ENCODE measurements at places on chromosomes 13 and 19.

DNA sequence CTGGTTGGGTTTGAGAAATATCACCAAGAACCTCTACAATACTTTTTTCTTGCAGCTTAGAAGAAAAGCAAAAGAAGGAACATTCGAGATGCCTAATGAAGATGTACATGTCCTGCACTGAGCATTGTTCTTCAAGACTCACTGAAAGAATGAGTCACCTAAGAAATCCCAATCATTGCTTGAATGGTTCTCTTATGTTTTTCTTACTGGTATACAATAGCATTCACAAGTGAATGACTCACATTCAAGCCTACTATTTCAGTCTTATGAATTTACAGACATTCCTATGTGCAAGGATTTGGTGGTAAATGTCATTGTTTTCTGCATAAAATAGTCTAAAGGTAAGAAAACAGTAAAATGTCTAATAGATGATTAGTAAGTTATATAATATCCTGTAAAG lies 594.6 kb downstream of the PCDH9 start:
- DNase-seq: no peak

GRCh38 chr13:113654591-113655345 lies 3.2 kb downstream of the ATP4B start:
- no peak for DNase-seq

- DNase-seq: no peak
Observed at GRCh38 chr13:81568824-81569223, 1227.9 kb upstream of the SPRY2 start.

GRCh38 chr19:7159105-7159933 lies 89.8 kb downstream of the ZNF557 start:
- no peak for DNase-seq

DNA sequence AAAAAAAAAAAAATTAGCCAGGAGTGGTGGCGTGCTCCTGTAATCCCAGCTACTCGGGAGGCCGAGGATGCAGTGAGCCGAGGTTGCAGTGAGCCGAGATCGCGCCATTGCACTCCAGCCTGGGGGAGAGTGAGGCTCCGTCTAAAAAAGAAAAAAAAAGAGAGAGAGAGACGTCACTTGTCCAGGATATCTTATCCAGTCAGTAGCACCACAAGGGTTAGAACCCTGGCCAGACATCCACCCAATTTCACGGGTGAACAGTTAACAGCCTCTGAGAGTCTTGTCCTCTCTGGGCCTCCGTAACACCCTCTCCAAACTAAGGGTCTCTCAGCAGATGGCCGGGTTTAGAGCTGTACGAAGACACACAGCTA lies 917 bp upstream of the CLPTM1 start:
- no peak for DNase-seq

GRCh38 chr13:99425485-99426341 lies 75.6 kb upstream of the TM9SF2 start:
- no peak for DNase-seq

- DNase-seq: no peak
Observed at GRCh38 chr19:57141699-57142098, 3.3 kb downstream of the ZIM3 start.

GRCh38 chr13:23735329-23735728 lies 153.9 kb downstream of the MIPEP start:
- no peak for DNase-seq

- no peak for DNase-seq
Observed at GRCh38 chr13:104594806-104595205, 1528.6 kb upstream of the SLC10A2 start.

DNA sequence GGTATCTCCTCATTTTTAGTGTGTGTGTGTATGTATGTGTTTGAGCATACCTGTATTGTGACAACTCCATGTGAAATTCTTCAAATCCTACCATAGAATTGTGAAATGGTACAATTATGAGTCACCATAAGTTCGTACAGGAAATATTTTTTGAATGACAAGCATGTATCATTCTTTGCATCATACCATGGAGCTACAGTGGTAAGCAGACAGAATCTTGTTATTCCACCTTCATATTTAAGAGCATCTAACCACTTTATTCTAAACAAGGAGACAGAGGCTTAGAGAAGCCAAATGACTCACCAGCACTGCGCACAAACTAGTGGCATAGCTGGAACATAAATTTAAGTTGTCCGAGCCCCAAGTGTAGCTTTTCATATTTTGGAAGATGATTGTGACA lies 4.5 kb upstream of the EPSTI1 start:
- DNase-seq: no peak

DNA sequence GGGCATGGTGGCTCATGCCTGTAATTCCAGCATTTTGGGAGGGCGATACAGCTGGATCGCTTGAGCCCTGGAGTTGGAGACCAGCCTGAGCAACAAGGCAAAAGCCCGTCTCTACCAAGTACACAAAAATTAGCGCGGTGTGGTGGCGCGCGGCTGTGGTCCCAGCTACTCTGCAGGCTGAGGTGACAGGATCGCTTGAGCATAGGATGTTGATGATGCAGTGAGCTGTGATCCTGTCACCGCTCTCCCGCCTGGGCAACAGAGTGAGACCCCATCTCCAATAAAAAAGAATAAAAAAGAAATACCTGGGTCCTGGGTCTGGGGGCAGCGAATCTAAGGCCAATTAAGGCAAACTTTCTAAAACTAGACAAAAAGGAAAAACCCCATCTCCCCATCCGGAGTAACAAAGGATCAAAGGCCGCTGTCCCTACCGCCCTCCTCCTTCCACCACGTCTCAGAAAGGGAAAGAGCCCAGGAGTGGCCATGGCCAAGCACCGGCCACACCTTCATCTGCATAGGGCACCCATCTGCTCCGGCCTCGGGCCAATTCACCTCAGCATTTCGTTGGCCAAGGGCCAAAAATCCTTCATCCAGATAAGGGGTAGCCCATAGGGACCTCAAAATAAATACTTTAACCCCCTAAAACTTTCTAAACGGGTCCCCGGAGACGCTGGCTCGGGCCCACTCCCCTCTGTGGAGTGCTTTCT lies 851 bp downstream of the ZNF320 start:
- DNase-seq: no peak

DNA sequence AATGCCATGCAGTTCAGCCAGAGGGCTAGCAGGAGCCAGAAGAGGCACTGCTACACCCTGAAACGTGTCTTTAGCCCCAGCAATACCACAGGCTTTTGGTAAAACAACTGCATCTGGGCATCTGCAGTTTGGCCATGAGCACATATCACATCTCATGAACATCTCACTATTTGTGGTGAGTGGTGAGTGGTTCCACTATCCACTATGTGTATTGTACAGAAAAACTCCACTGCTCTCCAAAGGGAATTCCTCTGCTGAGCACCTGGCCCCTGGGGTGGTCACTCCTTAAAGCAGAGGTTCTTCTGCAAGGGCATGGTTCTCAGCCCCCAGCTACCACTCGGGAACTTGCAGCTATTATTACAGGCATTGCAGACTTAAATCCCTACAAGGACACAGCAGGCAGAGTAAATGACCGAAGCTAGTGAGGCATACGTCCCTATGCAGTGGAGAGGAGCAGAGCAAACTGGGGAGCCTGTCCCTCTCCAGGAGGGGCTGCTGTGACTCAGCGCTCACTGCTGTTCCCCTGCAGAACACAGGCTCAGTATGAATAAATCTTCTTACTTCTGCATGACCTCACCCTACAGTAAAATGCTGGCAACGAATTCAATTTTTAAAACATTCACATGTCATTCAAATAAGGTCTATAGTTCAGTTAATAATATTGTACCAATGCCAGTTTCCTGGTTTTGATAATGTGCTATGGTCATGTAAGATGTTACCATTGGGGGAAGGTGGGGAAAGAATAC lies 332.4 kb upstream of the ZNF507 start:
- DNase-seq: no peak

GRCh38 chr13:79999601-80000000 lies 341.3 kb downstream of the SPRY2 start:
- DNase-seq: no peak

GRCh38 chr13:26236296-26236695 lies 14.2 kb upstream of the RNF6 start:
- no peak for DNase-seq

- no peak for DNase-seq
Observed at GRCh38 chr19:27971869-27972268, 1241.1 kb downstream of the UQCRFS1 start.

- DNase-seq: peak; percentile 17
Observed at GRCh38 chr13:52599037-52599847, 43.0 kb upstream of the HNRNPA1L2 start.

GRCh38 chr13:73803997-73804396 lies 330.2 kb downstream of the KLF12 start:
- no peak for DNase-seq

GRCh38 chr13:24777171-24777570 lies 13.2 kb downstream of the RNF17 start:
- no peak for DNase-seq

DNA sequence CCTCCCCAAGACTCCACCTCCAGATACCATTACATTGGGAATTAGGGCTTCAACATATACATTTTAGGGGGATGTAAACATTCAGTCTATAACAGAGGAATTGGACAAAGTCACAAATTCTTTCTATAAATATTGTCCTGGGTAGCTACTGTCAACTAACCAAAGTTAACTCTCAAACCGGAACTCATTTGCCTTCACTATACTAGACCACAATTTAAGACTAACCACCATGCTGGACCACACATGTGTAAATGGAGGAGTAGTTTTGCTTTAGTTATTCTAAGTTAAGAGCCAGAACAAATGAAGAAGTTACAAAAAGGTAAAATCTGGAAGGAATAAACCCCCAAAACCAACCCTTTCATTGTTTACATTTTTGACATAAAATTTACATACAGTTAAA lies 222.8 kb downstream of the NDFIP2 start:
- no peak for DNase-seq

DNA sequence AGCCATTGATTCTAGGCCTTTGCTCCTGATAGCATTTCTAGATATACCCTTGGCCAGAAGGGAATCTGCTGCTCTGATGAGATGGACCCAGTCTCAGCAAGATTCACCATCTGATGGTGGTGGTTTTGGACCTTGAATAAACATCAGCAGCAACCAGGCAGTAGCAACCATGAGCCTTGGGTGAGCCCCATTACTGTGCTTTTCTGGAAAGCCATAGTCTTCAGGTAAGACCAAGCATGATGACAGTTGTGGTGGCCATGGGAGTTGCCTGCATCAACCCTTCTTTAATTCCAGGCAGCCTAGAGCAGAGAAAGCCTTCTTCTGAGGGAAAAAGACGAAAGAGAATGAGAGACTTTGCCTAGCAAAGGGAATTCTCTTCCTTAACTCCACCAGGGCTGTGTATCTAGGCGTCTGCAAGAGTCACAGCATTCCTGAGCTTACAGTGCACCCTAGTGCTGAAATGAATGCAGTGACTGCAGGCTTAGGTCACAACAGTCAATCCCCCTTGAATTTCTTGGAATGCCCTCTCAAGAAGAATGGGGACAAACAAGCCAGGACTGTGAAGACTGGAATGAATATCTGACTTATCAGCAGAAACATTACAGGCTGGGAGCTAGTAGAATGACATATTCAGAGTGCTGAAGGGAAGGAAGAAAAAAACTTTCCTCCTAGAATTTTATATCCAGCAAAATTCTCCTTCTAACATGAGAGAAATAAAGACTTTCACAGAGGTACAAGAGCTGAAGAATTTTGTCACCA lies 942.4 kb upstream of the PCDH20 start:
- peak; percentile 1 for DNase-seq

DNA sequence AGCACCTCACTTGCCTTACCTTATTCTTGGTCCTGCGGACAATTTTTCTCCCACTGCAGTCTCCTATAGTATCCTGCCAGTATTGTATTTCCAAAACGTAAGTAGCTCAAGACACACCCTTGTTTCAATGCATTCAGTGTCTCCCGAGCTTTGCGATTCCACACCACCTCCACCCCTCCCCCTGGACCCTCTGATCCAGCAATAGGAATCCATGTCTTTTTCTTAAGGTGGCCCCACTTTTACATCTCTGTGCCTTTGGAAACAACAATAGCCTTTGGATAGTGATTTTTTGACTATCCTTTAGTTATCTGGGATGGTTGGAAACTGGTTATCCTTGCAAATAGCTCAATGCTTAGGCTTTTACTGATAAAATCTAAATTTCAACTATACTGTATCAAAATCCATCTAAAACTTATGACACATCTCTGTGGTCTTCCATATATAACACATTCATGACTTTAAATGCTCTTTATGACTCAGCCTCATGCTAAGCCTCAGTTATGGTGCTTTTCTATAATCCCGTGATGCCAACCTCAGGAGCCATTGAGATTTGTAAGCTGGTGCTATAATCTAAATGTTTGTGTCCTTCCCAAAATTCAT lies 27.1 kb downstream of the FAM216B start:
- DNase-seq: no peak

GRCh38 chr19:49678985-49679770 lies 2.1 kb downstream of the PRMT1 start:
- no peak for DNase-seq

DNA sequence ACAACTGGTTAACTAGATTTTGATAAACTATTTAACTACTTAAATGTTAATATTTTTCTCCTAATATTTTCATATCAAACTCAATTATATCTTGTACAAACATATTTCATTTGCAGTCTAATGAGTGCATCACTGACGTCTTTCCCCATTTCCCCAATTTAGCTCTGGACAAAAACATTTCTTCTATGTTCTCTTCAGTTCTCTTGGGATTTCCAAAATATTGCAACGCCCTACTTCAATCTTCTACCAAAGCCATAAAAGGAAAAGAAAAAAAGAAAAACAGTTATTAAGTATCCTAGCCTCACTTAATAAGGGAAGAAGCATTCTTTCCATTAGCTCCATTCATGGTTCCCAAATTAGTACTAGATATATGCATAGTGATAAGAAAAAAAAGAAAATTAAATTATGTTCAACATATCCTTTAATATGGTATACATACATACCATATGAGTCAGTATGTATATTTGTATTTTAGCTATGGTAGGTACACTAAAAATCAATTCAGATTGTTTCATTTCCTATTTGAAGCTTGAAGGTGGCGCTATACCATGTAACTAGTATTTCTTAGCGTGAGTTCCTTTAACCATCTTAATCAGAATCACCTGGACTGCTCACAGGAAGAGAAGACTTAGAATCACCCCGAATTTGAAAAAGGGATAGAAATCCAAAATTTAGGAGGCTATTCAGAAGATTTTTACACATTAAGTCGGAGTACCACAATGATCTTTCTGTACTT lies 9.9 kb downstream of the FBXL3 start:
- no peak for DNase-seq

DNA sequence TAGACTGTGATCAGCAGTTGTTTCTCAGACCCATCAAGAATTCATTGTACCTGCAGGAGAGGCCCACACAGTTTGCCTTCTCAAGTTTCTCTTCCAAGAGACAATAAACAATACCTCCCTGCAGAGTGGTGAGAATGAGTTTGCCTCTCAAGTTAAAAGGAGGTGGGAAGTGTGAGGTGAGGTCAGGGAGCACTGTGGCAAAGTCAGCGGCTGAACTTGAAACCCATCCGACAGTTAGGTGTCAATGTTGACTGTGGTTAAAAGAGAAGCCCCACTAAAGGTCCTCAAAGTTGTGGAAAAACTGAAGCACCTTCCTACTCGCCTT lies 72.9 kb upstream of the TSC22D1 start:
- DNase-seq: no peak

All from smooth muscle cell of the brain vasculature (primary cell).